ENCODE measurements at places on chromosomes 12 and 14.

GRCh38 chr14:32512813-32513212, 183.7 kb downstream of the AKAP6 start:
- DNase-seq = no peak

GRCh38 chr14:91269076-91269991, 24.8 kb upstream of the GPR68 start:
- no peak for DNase-seq

DNA sequence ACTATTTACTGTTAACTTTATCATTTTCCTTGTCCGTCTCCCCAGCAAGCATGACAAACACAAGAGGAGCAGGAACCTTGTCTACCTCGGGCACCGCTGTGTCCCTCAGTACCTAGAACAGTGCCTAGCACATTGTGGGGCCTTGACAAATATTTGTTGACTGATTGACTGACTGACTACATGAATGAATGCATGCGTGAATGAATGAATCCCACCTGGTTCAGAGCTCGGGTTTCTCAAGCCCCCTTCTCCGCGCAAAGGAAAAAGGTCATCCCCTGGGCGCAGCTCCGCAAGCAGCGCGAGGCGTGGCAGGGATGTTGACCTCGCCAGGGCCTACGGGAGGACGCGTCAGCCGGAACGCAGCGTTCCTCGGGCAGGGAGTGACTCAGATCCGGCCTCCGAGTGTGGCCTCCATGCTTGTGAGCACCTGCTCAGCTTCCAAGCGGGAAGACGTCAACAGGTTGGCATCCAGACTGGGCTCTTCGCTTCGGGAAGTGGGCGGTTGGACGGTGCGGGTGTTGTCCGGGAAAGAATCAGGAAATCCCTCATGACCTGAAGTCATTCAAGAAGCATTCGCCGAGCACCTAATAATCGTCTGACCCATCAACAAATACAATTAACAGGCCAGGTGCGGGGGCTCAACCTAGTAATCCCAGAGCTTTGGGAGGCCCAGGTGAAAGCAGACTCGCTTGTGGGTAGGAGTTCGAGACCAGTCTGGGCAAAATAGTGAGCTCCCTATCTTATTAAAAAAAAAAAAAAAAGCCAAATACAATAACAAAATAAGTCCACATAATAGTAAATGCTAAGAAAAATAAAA, 13.9 kb upstream of the UBC start:
- peak; percentile 65 for DNase-seq

- DNase-seq = peak; percentile 50
Observed at GRCh38 chr12:132561427-132562156, 48.8 kb downstream of the LRCOL1 start.

DNA sequence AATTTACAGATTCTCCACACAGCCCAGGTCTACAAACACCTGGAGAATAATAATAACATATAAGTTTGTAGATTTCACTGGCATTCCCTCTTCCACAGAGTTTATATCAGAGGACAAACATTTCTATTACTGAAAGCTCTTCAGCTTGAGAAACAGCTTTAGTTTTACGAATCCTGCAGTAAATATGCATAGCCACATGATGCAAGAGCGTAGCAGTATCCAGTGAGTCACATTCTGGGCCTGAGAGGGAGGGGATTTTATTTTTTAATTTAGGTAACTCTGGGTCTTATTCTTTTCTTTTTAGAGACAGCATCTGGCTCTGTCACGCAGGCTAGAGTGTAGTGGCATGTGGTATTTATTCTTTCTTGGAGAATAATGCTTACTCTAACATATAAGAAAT, 1002.8 kb downstream of the TRHDE start:
- DNase-seq = no peak

DNA sequence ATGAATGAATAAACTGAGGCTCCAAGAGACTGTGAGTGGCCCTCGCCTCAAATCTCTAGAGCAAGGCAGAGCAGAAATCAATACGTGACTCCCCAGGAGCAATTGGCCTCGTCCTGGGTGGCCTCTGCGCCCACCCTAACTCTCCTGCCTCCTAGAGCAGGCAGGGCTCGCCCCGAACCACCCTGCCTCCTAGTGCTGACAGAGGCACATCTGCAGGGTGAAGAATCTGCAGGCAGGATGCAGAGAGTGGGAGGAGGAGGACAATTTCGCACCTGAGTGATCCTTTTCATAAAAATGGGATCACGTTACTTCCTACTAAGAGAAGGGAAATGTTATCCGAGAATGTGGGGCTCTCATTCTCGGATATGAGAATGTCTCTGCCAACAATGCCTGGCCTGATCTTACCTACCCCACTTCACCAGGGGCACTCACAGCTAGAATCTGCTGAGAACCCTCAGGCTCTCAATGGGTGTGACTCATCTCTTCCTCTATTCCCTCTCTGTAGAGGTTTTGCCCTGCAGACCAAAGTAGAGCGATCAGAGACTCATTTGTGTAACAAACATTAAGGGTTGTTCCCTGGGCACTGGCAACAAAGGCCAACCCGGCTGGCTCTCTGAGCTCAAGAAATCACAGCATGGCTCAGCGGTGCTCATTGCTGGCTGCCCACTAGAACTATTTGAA, 61.7 kb upstream of the BCL2L14 start:
- peak; percentile 24 for DNase-seq

DNA sequence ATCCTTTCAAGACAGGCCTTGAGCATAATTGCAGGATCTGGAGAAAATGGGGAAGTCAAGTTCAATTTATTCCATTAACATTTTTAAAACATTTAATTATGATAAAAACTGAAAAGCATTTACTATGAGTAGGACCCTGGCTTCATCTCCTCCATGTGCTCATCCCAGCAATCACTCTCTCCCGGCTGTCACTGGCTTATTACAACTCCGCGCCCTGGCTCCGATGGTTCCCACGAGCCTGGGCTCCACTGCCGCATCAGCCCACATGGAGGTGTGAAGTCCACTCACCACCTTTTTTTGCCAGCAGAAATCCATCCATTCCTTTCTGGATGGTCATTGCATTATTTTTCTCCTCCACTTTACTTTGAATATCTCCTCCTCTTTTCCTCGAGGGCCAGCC, 194.4 kb downstream of the EMP1 start:
- no peak for DNase-seq

DNA sequence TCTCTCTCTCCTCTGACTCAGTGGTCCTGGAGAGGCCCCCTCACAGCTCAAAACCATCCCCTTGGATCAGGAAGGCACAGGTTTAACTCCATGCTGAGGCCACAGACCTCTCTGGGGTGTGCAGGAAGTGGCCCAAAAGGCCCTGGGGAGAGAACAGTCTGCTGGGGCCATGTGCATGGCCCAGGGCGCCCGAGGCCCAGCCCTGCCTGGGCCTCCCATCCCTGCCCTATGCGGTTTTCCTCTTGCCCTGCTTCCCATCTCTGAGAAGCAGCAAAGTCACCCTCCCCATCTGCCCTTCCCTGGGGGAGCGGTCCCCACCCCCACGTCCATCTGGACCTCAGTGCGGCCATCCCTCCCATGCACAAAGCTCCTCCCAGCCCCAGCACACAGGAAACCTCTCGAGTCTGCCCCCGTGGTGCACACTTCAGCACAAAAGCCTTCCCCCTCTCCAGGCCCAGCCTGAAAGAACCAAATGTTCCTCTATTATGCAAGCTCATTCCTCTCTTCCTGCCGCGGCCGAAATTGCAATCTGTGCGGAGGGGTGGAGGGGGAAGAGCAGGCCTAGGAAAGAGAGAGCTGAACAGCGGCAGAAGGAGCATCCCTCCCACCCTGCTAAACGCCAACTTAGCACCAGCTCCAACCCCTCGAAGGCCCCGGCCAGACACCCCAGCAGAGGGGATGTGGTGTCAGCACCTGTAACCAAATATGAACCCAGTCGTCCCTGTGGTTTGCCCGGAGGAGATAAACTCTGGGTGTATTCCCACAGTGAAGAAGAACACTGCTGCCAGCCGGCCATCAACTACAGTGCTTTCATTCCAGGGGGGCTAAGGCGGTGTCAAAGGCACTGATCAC, 108.5 kb downstream of the SCARB1 start:
- no peak for DNase-seq

DNA sequence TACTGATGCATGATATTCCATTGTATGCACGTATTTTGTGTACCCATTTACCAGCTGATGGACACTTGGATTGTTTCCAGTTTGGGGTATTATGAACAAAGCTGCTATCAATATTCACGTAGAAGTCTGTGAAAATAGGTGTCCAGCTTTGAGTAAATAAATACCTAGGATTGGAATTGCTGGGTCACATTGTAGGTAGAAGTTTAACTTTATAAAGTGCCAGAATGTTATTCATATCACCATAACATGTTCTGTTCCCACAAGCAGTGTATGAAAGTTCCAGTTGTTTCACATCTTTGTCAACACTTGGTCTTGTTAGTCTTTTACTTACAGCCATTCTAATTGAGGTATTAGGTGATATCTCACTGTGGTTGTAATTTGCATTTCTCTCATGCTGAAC, 108.0 kb upstream of the METAP2 start:
- DNase-seq = no peak

DNA sequence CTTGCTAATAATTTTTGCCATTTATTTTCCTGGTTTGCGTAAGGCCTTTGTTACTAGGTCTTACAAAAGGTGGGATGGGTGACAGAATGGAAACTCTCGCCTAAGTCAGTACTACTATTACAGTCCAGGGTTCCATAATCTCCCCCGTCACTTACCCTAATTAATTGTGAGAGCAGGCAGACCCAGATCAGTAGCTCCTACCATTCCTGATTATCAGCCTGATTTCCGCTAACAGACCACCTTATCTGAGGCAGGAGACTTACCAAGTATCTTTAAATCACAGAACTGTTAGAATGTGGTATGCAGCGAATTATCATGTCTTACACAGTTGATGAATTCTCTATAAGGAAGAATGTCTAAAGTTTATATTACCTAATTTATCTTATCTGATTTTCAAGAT, 234.7 kb downstream of the FOXN3 start:
- DNase-seq = no peak

- peak; percentile 80 for DNase-seq
Observed at GRCh38 chr12:47941871-47942613, 21.4 kb upstream of the TMEM106C start.

DNA sequence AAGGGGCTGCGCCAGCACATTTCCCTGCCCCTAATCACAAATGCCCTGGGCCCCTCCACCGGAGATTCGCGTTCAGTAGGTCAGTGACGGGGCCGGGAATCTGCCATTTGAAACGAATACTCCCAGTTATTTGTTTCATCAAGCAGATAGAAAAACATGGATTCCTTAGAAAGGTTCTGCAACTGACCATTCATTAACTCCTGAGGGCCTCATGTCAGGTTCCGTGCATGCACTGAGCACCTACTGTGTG, 25.6 kb upstream of the UBC start:
- no peak for DNase-seq

DNA sequence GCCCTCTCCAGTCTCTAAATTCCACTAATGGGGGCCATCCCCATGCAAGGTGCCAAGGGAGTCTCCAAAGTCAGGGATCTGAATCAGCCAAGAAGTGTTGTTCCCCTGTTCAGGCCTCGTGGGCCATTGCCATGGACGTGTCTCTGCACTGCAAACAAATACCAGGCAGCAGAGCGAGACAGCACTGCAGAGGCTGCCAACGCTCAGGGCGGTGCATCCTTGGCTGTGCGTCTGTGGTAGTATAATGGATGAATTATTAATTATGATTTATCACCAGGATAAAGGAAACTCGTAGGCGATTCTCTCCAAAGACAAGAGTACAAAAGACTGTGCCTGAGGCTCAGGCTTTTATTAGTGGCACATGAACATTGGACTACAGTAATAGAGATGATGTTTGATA, 122.3 kb upstream of the NTF3 start:
- no peak for DNase-seq

DNA sequence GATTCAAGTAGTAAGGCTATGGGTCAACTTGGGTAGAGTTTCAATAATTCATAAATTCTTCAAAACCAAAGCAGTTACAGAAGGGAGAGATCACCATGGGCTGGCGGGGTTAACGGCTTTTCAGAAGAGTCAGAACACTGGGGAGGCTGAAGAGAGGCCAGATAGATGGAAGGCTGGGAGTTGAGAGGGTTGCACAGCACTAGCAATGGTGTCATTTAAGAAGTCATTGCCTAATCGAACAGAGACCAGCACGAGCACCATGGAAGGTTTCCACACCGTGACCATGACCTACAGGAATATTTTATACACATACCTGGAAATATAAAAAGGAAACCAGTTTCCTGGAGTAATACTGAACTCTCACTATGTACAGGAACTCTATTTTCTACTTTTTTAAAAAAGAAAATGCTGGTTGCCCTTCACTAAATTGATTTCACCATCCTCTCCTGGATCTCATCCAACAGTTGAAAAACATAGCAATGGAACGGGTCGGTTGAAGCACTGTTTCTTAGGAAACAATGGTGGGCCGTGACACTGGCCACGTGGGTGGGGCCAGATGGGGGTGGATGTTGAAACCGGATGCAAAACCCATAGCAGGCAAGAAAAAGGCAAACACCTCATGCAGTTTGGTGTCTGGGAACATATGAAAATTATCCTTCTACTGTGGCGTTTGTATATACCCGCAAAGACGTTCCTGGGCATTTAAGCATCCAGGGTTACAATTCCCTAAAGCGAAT, 38.0 kb upstream of the RIN3 start:
- DNase-seq = no peak

DNA sequence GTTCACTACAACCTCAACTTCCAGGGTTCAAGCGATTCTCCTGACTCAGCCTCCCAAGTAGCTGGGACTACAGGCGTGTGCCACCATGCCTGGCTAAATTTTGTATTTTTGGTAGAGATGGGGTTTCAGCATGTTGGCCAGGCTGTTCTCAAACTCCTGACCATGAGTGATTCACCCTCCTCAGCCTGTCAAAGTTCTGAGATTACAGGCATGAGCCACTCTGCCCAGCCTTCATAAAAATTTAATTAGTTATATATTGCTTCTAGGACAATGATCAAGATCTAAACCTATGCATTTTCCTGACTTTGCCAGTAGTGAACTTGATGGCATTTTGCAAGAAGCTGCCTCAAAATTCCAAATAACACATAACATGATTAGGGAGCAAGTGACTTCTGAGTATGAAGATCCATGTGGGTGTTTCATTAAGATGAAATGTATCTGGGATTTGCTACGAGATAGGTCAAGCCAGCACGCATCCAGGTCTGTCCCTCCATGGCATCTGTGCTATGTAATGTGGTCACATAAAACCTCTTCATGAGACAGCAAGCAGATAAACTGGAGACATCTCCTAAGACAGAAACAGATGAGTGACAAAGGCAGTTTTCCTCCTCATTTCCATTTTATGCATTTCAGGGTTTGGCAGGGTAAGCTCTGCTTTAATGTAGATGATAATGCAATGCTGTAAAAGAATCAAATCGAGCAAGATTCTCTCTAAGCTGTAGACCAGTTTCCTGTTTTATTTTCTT, 319.4 kb upstream of the ATP2B1 start:
- DNase-seq = no peak

DNA sequence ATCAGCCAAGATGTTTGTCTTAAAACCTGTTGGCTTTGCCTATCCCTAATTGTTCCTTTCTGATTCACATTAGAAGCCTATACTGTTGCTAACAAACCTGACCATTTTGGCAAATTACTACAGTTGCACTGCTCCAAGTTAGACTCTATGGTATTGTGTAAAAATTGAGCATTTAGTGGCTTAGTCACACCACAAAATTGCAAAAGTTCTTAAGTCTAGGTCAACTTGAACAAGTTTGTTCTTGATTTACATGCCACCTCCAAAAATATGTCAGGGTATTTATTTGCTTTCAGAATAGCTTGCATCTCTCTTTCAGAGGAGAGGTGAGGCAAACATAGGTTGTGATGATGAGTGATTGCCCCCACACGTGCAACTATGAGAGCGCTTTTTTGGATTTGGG, 27.0 kb upstream of the PTHLH start:
- DNase-seq = no peak

- no peak for DNase-seq
Observed at GRCh38 chr14:89603938-89604480, 187.0 kb upstream of the FOXN3 start.
